Activated T-helper 17 cell treated with anti-CD3 and anti-CD28 coated beads, Interleukin-2, amount 50 U/mL, for 72 hours (primary cell): ENCODE measurements at places on chromosomes 12 and 14.

GRCh38 chr12:12837025-12837812 lies 24.1 kb downstream of the DDX47 start:
- H3K27me3 ChIP-seq, result no peaks in the 10 kb centered on the region
- H3K4me1 ChIP-seq, result peaks cover 29% of the 10 kb centered on the region
- H3K36me3 ChIP-seq, result peaks cover 45% of the 10 kb centered on the region
- peak overlapping the region; percentile 5 for H3K4me3 ChIP-seq

- H3K4me1 ChIP-seq, result peaks cover 44% of the 10 kb centered on the region
- H3K27ac ChIP-seq, result peak overlapping the region; percentile 91
- H3K4me3 ChIP-seq, result peak overlapping the region; percentile 66
- H3K27me3 ChIP-seq, result no peaks in the 10 kb centered on the region
Measured at GRCh38 chr12:669576-669945, 6.3 kb upstream of the NINJ2 start.

DNA sequence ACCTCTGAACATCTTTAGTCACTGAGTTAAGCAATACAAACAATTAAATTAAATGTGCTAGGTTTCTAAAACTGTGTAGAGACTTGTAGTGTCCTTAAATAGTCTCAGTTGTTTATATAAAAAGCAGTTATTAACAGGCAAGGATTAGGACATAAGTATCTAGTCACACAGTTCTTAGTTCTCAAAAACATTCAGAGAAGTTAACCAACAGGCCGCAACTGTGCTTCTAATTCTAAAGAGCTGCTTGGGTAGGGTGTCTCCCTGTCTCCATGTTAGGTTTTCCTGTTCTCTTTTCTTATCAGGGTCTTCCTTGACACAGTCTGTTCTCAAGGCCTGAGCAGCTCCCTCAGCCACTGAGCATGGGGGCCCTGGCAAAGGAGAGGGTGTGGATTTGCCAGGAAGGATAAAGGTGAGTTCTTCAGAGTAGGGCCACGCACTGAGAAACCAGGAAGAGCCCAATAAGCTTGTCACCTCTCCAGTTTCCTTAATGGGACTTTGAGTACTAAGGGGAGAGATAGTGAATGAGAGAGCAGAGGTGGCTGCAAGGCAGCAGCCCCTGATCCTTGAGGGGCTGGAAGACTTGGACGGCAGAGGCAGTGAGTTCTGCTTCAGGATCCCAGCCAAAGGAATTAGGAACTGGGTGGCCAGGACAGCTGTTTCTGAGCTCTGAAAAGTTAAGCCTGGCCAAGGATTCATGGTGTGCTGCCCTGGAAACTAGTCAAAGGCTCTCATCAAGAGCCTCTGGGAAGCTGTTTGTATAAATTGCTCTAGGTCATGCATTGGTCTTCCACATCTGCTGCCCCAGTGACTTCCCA lies 177.3 kb downstream of the MYRFL start:
- H3K4me1 ChIP-seq, result no peaks in the 10 kb centered on the region
- H3K27me3 ChIP-seq, result peaks cover 7% of the 10 kb centered on the region
- no peak for ATAC-seq
- H3K36me3 ChIP-seq, result no peaks in the 10 kb centered on the region

DNA sequence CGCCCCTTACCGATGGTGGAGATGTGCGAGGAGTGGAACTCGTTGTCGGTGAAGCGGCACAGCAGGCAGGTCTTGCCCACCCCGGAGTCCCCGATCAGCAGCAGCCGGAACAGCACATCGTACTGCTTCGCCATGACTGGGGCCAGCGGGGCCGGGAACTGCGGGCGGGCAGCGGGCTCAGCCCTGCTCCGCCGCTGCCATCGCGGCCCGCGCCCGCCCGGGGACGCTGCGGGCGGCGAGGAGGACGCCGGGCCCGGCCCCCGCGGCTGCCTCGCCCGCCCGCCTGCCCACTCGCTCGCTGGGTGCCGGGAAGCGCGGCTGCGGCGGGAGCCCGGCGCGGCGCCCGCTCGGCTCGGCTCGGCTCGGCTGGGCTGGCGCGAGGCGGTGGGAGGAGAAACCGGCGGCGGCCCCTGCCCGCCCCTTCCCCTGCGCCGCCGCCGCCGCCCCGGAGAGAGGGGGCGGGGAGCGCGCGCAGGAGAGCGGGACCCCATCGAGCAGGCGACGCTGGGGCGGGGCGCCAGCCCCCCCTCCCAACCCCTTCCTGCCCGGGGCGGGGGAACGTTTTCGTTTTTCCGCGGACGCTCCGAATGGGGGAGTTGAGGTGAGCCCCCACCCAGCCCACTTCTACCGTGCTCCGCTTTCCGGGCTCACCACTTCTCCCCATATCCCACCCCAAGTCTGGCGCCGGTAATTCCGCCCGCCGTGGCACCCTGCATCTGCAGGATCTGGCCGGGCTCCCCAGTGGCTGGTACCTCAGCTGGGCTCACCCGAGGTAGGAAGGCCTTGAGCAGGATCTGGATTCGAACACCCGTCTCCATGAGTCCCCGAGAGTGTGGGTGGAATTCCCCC lies at the start of gene RAB15:
TSS of gene RAB15 (minus strand) at position 394 of the 849 bp plus-strand sequence. CDS start at position 134, 260 bp downstream.
- peak; percentile 78 for ATAC-seq
- no peaks in the 10 kb centered on the region for H3K27me3 ChIP-seq
- H3K4me3 ChIP-seq, result peak within 1 kb of the TSS; percentile 74
- no peaks in the 10 kb centered on the region for H3K36me3 ChIP-seq
- H3K4me1 ChIP-seq, result peaks cover 10% of the 10 kb centered on the region

GRCh38 chr12:68837215-68837614 lies 29.2 kb downstream of the MDM2 start:
- ATAC-seq, result no peak
- no peak overlapping the region for H3K4me3 ChIP-seq
- no peak overlapping the region for H3K27ac ChIP-seq
- peaks cover 15% of the 10 kb centered on the region for H3K4me1 ChIP-seq

GRCh38 chr12:124715121-124715990 lies 147.9 kb upstream of the NCOR2 start:
- peaks cover 12% of the 10 kb centered on the region for H3K4me1 ChIP-seq
- H3K27me3 ChIP-seq, result peaks cover 4% of the 10 kb centered on the region
- no peak overlapping the region for H3K4me3 ChIP-seq
- no peak overlapping the region for H3K27ac ChIP-seq
- ATAC-seq, result no peak
